ENCODE measurements at places on chromosomes 3 and 15. TPM values are rescaled to one million over a fixed set of nuclear protein-coding genes. Genes with fewer than 3 reads are reported as not detected.

C3orf22 gene
- total RNA-seq, result not detected

IGF2BP2 gene
- total RNA-seq, result 36.8 TPM

LDHAL6B gene
- total RNA-seq, result not detected

TMED3 gene
- total RNA-seq, result 121 TPM

GABRR3 gene
- not detected for total RNA-seq

C2CD4A gene
- total RNA-seq, result not detected

ST3GAL6 gene
- 0.99 TPM for total RNA-seq

AMOTL2 gene
- total RNA-seq, result 77.1 TPM

FMN1 gene
- 23.3 TPM for total RNA-seq

KLHDC8B gene
- total RNA-seq, result 58.7 TPM

ACAN gene
- under 0.01 TPM for total RNA-seq

ADAMTS7 gene
- total RNA-seq, result 10.9 TPM

FOXL2 gene
- total RNA-seq, result not detected

CD276 gene
- 170 TPM for total RNA-seq

COL7A1 gene
- total RNA-seq, result 22.5 TPM

CP gene
- total RNA-seq, result 0.33 TPM

ERICH6 gene
- 0.15 TPM for total RNA-seq

CISH gene
- total RNA-seq, result 0.73 TPM

RYR3 gene
- total RNA-seq, result not detected

PLCB2 gene
- 0.17 TPM for total RNA-seq
